ENCODE measurements at places on chromosomes 12 and 14.

DNA sequence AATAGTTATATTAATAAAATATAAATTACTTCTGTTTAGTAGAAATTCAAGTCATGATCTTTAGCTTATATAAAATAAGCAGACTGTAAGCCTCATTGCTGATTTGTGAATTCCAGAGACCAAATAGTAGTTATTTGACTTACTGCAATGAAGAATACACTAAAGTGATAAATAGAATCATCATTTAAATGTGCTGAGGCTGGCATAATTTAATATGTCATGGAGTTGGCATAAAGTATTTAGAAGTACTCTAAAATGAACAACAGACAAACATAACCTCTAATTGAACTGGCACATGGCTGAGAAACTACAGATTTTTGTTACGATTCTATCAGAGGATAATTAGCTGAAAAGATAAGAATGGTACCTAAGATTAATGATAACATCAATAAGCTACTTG, 45.7 kb upstream of the TRHDE start:
- ATAC-seq = no peak

GRCh38 chr12:24631676-24632426, 317.1 kb downstream of the BCAT1 start:
- ATAC-seq = no peak

DNA sequence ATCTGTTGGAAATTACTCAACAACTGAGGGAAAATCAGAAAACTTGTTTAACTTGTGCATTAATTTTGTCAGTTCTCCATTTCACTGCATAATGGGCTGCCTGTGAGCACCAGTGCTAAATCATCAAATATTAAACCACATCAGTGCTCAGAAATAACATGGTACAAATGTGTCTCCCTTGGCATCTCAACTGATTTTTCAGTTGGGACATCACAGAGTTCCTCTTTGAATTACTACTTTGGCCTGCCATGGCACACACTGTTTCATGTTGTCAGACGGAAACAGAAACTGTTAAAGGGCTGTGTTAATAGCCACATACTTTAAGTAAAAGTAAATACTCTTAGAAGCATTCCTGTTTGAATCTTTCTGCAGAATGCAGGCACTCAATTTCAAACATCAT, 42.1 kb upstream of the STRN3 start:
- peak; percentile 60 for ATAC-seq

- peak; percentile 70 for ATAC-seq
These were observed 30.8 kb downstream of the CLEC1A start for GRCh38 chr12:10067942-10068341.

GRCh38 chr12:32312049-32312670, 87.2 kb upstream of the FGD4 start:
- ATAC-seq = no peak

Data from gastroesophageal sphincter (tissue), 4 donors.